ENCODE measurements at places on chromosomes 16 and 17.

- no peak for DNase-seq
Observed at GRCh38 chr17:50544516-50544915, 2.5 kb upstream of the SPATA20 start.

- no peak for DNase-seq
Observed at GRCh38 chr17:55825213-55825612, 74.4 kb downstream of the PCTP start.

DNA sequence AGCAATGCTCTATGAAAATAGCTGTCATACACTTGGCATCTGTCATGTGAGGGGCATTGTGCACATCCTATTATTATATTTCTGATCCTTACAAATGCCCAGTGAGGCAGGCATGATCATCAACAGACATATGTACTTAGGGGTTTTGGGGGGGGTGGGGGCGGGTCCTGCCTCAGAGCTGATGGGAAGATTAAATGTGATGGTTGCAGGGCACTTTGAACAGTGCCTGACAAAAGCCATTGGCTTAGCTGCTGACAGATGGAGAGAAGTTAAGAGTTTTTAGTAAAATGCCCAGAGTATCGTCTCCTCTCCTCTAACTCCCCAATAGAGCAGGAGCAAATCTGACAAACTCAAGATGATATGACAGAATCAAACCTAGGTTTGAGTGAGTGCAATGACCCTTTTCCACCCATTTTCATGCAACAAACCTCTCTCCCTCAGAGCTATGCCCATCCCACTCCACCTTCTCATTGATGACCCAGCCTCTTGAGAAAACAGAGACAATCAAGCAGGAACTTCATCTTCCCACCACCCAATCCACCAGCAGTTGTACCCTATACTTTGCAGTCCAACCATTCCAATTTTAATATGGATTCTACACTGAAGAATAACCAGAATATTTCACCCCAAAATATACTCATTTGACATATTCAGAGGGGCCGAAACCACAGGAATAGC is 4.8 kb downstream of the KLHL11 start:
- no peak for DNase-seq

DNA sequence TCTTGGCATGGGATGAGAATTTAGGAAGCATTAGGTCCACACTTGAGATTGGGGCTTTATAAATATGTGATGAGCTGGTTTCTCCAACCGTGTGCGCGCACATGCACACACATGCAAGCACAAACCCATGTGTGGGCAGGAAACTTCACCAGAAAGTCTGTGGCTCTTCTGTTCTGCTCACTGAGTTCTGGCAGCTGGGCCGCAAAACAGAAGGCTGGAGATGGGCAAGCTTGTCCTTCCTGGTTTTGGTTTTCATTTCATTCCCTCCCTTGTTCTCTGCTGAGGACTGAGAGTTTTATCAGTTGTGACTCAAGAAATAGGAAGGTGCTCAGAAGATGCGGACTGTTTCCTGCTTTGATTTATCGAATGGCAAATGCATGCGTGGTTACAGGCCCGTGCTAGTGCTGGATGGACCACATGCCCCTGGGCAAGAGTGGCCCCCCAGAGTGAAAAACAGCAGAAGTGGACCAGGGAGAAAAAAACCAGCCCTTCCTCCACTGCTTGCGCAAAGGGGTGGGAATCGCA is 14.1 kb downstream of the MAP3K14 start:
- no peak for DNase-seq

DNA sequence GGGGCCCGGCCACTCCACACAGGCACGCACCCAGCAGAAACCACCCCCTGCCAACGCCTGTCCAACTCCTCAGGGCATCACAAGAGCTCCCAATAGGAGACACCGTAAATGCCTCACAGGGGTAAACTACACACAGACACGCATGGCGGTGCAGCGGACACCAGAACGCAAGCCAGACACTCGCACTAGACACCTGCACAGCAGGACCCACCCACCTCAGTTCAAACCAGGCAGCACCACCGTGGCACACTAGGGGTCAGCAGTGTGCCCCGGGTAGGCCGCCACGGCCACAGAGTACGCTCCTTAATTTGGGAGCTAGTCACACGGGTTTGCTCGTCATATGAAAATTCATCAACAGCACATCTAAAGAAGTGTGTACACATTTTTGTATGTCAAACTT is 3.4 kb downstream of the SLC38A10 start:
- no peak for DNase-seq

GRCh38 chr17:35079547-35080423 is 16.3 kb upstream of the RFFL start:
- no peak for DNase-seq

DNA sequence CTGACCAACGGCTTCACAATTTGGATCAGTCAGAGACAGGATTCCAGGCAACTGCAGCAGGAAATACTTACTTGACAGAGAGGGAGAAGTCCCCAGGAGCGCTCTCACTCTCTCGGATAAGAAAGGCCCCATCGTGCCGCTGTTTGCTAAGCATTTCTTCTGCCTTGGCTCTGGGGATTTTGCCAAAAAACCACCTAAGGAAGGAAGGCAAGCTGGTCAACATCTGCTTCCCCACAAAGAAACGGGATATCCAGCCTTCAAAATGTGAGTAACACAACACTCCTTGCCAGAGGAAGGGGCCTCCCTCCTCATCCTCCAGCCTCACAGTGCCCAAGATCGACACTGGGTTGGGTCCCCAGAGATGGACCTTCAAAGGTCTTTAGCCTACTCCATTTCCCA is 36.6 kb upstream of the SLC25A19 start:
- DNase-seq = no peak

GRCh38 chr16:73853968-73854367 is 442.6 kb upstream of the PSMD7 start:
- no peak for DNase-seq

- no peak for DNase-seq
Observed at GRCh38 chr16:31697744-31698125, 170.0 kb downstream of the AHSP start.

DNA sequence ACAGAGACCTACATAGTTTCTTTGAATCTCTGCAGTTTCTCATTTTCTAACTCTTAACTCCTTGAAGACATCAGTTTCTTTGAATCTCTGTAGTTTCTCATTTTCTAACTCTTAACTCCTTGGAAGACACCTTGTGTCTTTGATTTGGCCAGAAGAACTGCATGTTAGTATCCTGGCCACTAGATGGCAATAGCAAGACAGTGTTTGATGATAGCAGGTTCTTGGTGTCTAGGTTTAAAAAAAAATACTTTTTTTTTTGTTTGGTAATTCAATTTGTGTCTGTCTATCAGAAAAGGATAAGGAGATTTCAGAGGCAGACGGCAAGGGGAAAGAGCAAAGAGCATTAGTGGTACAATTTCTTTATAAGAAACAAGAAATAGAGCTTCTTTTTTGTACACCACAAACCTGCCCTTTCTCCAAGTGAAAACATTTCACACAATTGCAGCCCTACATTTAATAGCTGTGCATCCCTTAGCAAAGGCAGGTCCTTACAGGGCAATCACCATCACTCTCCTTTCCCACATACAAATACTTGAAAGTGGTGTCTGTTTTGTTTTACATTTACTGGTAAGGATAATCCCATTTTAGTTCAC is 1324.9 kb upstream of the CDH8 start:
- DNase-seq = no peak

GRCh38 chr16:10168258-10168657 is 14.0 kb downstream of the GRIN2A start:
- DNase-seq = no peak

DNA sequence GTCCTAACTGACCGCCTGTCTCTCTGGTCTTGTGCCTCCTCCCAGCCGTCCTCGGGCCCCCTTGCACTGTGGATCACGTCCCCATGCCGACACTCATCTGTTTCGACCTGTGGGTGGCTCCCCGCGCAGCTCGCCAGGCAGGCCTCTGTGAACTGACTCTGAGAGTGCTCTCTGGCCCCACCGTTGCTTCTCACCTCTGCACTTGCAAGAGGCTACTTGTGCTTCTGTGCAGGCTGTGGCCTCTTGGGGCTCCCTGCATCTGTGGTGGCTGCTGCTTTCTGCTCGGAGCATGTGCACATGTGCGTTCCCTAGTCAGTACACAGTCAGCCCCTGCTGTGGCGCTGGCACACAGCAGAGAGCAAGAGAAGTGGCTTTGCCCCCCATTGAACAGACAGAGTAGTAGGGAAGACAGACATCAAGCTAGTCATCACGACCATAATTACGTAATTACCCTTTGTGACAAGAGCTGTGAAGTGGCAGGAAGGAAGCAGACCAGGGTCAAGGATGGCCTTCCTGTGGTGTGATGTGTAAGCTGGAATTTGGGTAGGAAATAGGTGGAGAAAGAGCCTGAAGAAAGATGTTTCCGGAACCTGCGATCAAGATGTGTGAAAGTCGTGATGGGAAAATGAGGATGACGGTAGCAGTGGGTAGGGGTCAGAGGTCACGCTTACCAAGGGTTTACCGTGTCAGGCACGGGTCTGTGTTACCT is 256.0 kb upstream of the CACNG5 start:
- DNase-seq = no peak

DNA sequence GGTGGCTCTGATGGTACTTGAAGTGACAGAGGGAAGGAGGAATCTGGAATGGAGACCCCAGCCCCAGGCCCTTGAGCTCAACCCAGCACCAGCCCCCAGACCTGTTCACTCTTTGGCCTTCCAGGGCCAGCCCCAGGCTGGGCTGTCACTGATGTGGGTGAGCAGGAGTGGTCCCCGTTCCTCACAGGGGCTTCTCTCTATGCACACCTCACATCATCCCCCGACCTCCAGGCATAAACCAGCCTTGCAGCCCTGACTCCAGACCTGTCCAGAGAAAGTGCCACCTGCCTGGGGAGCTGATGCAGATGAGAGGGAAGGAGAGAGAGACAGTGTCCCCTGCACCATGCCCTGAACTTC is 182.6 kb upstream of the SDK2 start:
- no peak for DNase-seq

GRCh38 chr17:40532520-40533253 is 31.3 kb upstream of the TNS4 start:
- no peak for DNase-seq

- no peak for DNase-seq
Observed at GRCh38 chr16:24737391-24737871, 8.0 kb downstream of the TNRC6A start.

DNA sequence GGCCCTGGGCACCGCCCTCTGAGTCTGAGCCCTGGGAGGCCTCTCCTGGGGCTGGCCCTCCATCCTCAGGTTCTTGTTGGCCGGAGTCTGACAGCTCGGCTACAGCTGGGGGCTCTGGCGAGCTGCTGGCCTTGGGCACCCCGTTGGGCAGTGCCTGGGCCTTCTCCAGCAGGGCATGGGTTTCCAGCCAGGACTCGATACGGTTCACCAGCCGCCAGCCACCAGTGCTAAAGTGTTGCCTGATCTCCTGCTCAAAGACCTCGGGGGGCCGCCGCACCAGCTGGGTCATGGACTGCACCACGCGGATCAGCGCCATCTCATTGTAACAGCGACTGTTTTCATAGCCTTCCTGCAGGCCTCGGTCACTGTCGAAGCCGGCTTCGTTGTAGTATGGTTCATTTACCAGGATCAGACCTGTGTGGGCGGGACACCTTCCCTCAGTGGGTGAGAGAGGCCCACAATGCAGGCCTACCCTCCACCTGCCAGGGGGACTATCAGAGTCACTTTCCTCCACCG is 6.8 kb downstream of the SPHK1 start:
- no peak for DNase-seq

- no peak for DNase-seq
Observed at GRCh38 chr17:37430051-37430627, 23.5 kb downstream of the TADA2A start.

DNA sequence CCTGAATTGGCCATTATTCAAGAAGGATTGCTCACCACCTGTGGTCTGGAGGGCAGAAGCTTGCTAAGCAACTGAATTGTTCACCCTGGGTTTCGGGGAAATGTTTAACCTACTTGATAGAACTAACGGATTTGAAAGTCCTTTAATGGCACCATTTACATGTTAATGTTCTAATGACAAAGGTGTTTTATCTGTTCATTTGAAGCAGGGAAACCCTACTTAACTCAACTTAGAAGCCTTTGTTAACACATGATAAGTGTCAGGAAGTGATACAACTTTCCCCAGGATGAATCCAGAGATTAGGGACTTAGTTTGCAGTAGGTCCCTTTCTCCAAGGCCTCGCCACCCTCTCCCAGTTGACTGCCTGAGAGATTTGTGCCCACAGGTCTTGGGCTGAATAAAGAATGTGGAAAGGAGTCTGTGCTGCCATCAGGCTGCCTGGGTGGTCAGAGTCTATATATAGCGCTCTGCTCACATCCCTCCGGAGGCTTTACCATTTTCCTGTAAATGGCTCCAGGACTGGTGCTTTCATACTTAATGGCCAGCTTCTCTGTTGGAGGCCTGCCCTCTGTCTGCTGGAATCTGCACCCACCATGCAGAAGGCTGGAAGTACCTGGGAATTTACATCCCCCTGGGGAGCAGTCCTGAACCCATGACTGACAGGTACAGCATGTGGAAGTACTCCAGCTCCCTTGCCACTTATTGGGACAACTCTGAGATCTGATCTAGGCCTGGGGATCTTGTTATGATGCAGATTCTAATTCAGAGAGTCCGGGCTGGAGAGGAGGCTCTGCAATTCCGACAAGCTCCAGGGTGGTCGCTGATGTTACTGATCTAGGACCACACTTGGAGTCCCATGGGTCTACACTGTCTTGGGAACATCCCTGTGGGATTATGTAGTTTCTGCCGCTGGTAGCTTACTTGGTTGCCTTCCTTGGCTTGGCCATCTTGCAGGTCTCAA is 99.9 kb downstream of the ASIC2 start:
- no peak for DNase-seq

- DNase-seq = no peak
Observed at GRCh38 chr17:57750109-57750871, 5.2 kb upstream of the CCDC182 start.

GRCh38 chr16:86733546-86734254 is 155.4 kb downstream of the FOXL1 start:
- DNase-seq = no peak

DNA sequence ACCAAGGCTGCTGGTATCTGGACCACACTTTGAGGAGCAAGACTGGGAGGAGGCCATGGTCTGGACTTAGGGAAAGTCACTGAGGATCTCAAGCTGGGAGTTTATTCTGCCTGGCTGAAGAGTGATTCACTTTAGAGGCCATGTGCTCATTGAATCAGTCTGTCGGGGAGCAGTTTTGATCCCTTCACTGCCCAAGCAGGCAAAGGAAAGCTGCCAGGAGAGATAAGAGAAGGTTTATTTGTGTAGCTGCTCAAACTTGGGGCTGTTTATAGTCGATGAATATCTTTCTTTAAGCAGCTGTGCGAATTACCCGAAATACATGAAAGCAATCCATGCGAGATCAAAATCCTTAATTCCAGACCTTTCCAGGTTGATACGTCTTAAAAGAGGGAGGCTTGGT is 544.4 kb upstream of the EEF2KMT start:
- DNase-seq = no peak

GRCh38 chr17:82587234-82588086 is 60.8 kb downstream of the WDR45B start:
- DNase-seq = no peak

All from cortex of kidney (tissue), 1 donor.